ENCODE measurements at places on chromosomes 5 and 9.

DNA sequence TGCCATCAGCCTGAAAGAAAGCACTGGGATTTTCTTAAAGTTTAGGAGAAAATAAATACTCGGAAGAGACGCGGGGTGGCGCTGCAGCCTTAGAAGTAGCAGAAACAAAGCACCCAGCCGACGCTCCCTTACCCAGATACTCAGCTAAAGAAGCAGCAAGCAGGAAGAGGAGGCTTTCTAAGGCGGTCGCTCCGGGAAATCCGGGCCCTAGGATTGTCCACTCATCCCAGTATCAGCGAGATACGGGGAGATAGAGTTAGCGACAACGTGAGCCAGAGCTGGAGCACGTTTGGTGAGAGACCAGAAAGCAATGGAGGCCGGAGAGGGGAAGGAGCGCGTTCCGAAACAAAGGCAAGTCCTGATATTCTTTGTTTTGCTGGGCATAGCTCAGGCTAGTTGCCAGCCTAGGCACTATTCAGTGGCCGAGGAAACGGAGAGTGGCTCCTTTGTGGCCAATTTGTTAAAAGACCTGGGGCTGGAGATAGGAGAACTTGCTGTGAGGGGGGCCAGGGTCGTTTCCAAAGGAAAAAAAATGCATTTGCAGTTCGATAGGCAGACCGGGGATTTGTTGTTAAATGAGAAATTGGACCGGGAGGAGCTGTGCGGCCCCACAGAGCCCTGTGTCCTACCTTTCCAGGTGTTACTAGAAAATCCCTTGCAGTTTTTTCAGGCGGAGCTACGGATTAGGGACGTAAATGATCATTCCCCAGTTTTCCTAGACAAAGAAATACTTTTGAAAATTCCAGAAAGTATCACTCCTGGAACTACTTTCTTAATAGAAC, at the start of gene PCDHB2:
Gene PCDHB2 (plus strand): TSS at position 135 of the 782 bp plus-strand sequence. CDS start 176 bp downstream, at position 311.
- no peak for DNase-seq

GRCh38 chr5:55668356-55668755, 43.8 kb downstream of the SLC38A9 start:
- peak; percentile 38 for DNase-seq

- no peak for DNase-seq
These were observed 136.7 kb downstream of the MPDZ start for GRCh38 chr9:13142776-13143175.

GRCh38 chr5:43553381-43553780, 3.5 kb downstream of the PAIP1 start:
- DNase-seq = no peak

- DNase-seq = no peak
These were observed 57.2 kb downstream of the MARCHF3 start for GRCh38 chr5:126973193-126973592.

DNA sequence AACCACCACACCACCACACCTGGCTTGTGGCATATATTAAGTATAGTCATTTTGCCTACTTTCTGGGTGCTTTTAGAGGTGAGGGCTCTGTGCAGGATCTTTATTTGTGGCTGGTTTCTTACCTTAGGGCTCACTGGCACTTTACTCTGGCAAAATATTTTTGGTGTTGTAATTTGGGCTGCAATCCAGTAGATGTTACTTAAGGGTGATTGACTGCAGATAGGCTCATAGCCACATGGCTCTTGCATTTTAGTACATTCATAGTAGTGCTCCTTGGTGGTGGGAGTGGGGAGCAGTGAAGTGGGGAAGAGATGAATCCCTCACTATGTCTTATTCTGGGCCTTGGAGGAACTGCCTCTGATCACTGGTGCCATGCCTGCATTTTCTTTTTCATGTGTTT, 376.1 kb upstream of the GRIN3A start:
- DNase-seq = no peak

GRCh38 chr5:113612060-113612496, 98.6 kb downstream of the YTHDC2 start:
- DNase-seq = peak; percentile 38

- no peak for DNase-seq
These were observed 538.5 kb upstream of the DMAC1 start for GRCh38 chr9:8337834-8338766.

DNA sequence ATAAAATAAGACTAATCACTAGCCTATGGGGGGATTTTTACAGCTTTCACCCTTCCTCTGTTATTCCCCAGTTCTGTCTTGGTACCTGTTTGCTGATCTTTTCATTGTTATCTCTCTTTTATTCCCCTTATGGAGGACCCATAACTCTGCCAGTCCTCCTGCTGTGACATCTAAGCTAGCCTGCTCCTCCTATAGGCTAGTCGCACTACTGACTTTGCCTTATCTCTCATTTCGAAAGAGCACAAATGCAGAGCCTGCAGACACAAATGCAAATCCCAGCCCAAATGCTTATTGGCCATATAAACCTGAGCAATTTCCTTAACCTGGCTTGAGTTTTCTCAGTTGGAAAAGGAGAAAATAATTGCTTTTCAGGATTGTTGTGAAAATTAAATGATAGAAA, 59.1 kb upstream of the CAMK4 start:
- no peak for DNase-seq

DNA sequence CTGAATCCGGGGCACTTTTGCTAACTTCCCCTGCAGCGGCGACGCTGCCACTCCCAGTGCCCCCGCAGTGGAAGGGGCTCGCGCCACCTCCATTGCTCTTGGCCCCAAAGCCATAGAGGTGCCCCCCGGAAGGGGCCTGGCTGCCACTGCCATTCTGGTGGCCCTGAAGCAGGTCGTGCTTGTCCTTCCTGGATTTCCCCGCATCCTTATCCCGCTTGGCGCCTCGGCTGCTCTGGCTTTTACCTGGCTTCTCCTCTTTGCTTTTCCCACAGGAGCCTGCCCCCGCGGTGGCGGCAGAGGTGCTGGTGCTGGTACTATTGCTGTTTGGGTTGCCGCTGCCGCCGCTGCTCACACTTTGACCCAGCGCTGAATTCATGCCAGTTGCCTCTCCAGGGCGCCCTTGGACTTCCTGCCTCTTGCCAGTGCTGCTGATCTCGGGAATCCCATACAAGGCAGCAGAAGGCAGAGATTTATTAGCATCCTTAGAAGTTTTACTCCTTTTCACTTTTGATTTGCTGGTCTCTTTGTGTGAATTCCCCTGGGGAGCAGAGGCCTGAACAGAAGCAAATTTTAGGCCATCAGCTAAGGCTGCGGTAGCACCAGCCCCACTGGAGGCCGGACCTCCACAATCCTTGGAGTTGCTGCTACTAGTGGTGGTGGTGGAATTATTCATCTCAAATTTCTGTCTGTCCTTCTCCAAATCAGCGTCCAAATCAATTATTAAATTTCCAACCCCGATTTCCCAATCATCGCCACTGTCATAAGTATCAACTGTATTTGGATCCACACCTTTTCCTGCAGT, 2.1 kb downstream of the ZNF608 start:
- DNase-seq = peak; percentile 67

GRCh38 chr9:137708590-137709284, 89.9 kb downstream of the EHMT1 start:
- DNase-seq = no peak

DNA sequence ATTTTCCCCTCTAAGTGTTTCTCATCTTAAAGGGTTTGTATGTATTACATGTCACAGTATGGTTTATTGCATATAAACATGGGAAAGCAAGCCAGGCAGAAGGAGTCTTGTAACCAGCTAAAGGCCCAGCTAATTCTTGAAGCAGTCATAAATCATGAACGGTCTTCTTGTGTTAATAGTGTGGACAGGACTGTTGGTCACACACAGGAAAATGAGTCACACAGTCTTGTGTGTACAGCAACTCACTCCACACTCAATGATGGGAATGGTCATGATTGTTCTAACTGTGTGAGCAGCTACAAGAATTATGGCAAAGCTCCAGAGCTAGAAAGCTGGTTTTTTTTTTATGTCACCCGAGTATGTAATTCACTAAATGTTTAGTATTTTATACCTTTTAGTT, 123.9 kb downstream of the GHR start:
- DNase-seq = no peak

GRCh38 chr5:180049185-180049548, 22.4 kb downstream of the RNF130 start:
- DNase-seq = no peak

- DNase-seq = no peak
These were observed 567.1 kb downstream of the CSNK1G3 start for GRCh38 chr5:124079062-124079461.

DNA sequence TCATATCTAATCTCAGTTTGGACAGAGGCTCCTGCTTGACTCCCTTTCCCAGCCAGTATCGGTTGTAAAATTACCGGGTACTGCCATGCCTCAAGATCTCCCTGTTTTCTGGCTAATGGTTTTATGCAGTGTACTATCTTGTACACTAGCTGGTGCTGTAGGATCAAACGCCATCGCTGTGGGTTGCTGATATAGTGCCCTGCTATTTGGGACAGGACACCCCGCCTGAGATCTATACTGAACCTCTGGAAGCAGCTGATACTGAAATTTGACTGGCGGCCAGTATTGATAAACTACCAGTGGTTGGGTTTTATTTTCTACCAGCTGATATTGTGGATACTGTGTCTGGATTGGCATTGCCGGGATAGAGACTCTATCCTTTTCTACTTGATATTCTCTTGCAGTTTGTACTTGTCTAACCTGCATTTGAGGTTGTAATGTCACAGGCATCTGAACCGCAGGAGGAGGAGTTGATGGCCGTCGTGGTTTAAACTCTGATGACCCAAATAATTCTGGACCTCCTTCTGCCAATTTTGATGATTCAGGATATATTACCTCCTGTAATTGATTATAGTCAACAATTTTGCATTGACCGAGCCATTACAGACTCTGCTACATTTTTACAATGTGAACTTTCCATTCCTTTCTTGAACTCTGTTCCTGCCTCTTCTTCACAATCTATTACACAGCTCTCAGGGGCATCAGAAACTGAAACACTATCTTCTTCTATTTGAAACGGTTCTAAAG, 112.5 kb upstream of the LARP1 start:
- DNase-seq = peak; percentile 50

DNA sequence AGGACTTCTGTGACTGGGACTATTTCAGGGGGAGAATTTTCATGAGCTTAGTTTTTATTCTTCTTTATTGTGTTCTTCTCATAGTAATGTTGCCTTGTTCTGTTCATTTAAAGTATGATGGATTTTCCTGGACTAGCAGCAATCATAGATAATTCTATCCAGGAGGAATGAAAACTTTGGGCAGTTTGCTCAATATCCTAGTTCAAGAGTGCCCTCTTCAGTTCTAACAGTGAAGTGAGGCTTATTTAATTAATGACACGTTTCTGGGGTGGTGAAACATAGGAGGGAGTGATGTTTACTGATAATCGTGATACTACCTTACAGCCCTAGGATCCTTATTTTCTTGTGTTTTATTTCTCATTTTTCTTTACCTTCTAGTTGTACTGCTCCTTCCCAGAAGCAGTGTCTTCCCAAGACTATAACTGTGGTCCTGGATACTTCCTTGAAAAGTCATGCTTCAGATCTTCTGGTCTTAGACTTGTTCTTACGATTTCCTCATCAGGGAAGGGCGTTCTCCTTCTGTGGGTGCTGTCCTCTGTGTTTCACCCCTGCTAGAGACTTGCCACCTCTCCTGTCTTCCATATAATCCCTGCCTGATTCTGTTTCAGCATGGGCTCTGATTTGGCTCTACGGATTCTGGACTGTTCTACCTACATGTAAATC, 57.4 kb downstream of the CFAP95 start:
- DNase-seq = peak; percentile 81

DNA sequence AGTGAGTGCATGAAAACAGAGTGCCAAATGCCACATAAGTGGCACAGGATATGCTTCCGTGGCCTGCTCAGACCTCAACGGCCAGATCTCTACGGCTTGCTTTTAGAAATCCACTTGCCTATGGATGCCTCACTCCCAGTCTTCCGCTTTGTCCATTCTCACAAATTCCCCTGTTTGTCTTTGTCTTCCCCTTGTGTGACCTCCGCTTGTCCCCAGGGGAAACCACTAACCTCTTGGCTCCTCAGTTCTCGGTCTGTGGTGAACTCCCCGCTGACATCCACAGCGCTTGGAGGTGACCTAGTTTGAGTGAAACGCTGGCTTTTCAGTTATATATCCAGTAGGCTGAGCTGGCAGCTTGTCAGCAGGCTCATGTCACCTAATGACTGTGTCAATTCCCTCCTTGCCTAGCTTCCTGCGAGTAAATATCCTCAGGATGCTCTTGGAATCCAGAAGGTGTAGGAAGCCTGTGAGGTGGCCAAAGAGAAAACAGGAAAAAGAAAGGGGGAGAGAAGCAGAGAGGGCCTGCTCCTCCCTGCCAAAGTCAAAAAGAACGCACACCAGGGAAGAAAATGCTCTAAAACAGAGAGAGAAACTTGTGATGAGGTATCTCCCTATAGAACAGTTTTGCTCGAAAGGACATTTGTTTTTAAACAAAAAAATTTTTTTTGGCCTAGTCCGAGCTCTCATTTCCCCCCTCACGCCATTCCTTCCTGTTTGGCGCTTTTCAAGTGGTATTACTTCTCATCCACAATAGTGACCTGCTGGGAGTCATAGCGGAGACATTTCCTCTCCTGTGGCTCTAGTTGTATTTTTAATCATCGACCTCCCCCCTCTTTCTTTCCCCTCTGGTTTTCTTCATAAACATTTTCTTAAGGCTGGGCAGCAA, 101.6 kb upstream of the SPRY4 start:
- DNase-seq = no peak

DNA sequence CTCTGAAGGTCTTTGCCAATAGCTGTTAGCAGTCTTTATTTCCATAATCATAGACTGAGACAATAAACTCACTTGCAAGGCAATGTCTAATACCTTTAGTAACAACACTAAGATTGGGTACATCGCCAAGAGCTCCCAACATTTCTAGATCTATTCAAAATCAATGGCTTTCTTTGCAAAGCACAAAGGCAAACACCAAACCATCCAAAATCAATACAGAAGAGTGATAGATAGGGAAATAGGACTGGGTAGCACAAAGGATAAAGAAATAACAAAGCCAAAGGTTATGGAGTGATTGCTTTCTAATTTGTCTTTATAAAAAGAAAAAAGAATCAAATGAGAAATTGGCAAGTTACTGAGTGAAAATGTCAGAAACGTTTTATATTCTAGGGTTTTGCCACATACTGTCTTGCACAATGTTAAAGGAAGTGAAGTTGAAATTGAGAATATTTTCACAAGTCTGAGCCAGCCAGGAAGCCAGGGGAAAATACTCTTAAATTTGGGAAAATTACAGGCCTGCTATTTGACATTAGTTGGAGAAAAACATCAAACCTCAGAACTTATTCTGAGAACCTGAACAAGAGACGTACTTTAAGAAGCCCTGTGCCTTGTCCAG, 53.3 kb upstream of the LHFPL2 start:
- DNase-seq = no peak

GRCh38 chr5:14351086-14351661, 208.0 kb downstream of the TRIO start:
- DNase-seq = no peak

DNA sequence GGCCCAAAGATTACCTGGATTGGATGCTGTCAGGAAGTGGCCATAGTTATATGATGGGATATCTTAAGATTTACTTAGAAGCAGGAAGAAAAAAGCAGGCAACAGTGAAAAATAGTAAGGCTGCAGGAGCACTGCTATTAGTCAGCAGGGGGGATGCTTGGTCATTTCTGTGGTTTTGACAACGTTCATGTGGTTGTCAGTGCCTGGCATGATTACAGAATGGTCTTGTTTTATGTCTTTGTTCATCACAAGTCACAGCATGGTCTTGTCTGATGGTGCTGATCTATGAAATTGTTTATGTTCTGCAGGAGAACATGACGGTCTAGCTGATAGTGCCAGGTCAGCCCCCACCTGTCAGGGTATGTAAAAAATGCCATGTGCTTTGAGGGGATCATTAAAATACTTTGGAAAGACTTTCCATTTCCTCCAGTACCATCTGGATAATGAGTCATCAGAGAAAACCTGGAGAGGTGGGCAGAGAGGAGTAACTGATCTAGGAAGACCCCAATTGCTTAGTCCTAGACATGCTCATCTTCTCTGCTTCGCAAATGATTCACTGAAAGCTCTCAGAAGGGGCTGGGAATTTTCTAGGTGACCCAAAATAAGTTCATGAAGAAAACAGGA, 48.5 kb downstream of the PLGRKT start:
- no peak for DNase-seq

Data from HT-29 (cell line).